Stimulated activated CD4-positive, alpha-beta T cell treated with anti-CD3 and anti-CD28 coated beads, Interleukin-15, amount 100 ng/mL, for 48 hours (primary cell): ENCODE measurements at places on chromosomes 11 and 22.

GRCh38 chr11:14905104-14906033 is 13.3 kb upstream of the CYP2R1 start:
- DNase-seq, result peak; percentile 71

- no peak for DNase-seq
Observed at GRCh38 chr11:92857407-92857806, 112.0 kb upstream of the MTNR1B start.

GRCh38 chr11:38305682-38306081 is 1707.6 kb upstream of the RAG2 start:
- DNase-seq, result no peak

DNA sequence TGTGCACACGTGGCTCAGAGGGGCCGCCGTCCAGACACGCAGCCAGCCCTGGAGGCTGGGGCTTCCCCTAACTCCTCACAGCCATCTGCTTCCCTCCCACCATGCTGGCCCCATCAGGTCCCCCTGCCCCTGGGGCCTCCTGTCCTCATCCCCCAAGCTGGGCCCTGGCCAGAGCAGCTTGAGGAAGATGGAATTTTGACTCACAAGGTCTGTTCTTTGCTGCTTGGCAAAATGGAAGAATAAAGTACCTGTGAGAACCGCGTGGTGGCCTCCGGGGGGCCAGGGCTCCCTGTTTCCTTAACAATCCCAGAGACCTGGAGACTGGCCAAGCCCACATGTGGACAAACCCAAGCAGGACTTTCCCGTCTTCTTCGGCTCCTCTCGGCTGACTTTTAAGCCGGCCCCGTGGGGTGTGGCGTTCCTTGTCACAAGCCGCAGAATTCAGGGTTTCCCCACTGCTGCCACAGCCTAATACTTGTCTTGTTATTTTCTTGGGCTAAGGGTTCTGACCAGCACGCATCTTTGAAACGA is 872.8 kb downstream of the BRD1 start:
- no peak for DNase-seq

- no peak for DNase-seq
Observed at GRCh38 chr11:12461516-12461915, 84.1 kb downstream of the PARVA start.

- DNase-seq, result no peak
Observed at GRCh38 chr22:43643387-43643786, 168.7 kb downstream of the EFCAB6 start.

GRCh38 chr11:20274031-20274430 is 89.5 kb upstream of the HTATIP2 start:
- no peak for DNase-seq

GRCh38 chr22:25923914-25924313 is 181.9 kb downstream of the MYO18B start:
- DNase-seq, result no peak

DNA sequence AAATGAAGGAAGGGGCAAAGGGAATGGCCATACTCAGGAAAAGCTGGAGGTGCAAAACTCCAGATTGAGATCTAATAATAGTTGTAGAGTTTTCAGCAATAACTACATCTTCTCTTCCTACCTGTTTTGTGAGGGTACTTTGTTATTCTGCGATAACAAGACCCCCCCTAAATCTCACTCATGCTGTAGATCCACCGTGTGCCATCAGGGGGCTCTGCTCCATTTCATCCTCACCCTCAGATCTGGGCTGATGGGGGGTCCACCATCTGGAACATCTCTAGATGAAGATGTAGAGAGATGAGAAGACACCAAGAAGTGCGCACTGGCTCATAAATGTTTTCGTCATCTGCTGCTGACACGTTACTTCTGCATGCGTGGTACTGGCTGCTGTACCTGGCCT is 135.9 kb upstream of the KIRREL3 start:
- no peak for DNase-seq

DNA sequence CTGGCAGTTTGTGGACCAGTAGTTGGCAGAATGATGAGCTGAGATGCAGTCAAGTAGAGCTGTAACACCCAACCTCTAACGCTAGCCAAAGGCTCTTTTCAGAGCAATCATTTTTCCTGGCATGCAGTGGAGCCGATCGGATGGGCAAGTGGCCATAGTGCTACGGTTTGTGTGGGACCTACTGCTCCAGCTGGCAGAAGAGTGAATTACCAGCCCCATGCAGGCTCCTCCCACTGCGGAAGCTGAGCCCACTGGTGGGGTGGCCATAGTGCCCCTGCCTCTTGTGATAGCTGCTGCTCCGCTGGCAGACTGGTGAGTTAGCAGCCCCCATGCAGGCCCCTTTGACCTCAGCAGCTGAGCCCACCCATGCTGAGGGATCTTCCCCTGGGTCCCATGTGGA is 27.0 kb upstream of the SC5D start:
- no peak for DNase-seq

- DNase-seq, result no peak
Observed at GRCh38 chr11:107679255-107680024, 32.4 kb downstream of the SLN start.

GRCh38 chr22:28989035-28989464 is 72.6 kb downstream of the C22orf31 start:
- peak; percentile 22 for DNase-seq

- no peak for DNase-seq
Observed at GRCh38 chr22:48873191-48873520, 954.5 kb downstream of the BRD1 start.

GRCh38 chr22:39959640-39960447 is at the start of gene TMA7B:
Gene TMA7B (plus strand): TSS chr22:39960397. CDS start chr22:39964375, 3,978 bp downstream.
- no peak for DNase-seq

GRCh38 chr22:43777286-43777685 is 34.8 kb downstream of the EFCAB6 start:
- no peak for DNase-seq

DNA sequence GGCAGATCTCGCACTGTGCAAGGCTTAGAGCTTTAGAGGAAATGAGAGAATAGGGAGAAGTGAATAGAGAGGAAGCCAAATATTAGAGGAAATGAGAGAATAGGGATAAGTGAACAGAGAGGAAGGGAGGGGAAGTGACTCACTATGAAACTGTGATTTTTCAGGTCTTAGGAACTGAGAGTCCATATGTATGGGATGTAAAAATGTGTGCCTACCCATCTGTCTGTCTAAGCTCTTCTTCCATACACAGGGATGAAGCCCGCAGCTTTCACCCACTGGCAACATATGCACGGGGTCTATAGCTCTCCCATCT is 6.4 kb upstream of the CCDC86 start:
- DNase-seq, result no peak

DNA sequence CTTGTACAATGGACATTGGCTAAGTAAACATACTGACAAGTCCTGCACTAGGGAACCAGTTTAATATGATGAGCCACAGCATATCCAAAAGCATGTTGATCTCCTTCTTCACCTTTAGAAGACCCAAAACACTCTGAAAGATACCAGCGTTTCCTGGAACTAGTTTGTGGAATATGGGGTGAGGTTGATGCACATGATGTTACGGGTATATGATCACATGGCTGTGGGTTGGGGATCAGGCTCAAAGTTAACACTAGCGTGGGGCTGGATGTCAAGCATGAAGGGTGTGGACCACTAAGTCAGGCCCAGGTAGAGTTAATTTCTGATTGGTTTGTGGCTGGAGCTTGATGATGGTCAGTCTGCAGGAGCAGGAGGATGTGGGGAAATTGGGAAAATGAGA is 9.0 kb downstream of the IGLL5 start:
- DNase-seq, result no peak

DNA sequence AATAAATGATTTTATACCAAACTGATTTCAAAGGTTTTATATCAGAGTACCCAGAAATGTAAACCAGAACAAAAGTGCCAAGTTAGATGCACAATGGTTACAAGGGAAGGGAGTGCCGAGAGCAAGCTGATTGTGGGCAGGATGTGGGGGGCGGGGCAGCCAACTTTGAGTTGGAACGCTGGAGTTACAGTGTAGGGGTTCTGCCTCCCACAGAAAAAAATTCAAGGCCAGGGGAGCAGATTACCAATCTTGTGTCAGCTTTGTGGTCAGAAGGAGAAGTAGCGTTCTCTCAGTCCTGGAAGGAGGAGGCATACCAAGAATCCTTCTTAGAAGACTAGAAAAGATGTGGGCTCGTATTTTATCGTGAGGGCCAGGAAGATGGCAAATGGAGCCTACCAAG is 15.9 kb upstream of the POU2AF2 start:
- peak; percentile 10 for DNase-seq

DNA sequence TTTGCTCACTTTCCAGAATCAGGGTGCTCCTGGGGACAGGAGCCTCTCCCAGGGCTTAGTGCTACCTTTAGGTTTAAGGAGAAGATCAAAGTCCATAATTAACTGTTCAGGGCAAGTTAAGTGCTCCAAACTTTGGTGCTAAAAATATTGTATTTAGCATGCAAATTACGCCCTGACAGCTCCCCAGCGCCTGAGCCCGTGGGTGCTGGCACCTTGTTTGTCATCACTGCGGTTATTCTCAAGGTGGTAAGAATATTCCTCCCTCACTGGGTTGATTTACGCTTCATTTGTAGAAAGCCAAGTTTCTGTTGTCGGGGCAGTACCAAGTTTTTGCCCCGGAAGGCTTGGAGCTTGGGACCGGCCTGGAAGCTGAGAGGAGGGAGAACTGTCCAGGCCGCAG is 21.3 kb downstream of the ANKK1 start:
- no peak for DNase-seq

GRCh38 chr11:770642-771616 is 6.4 kb downstream of the GATD1 start:
- DNase-seq, result no peak

- DNase-seq, result no peak
Observed at GRCh38 chr11:953512-953911, 27.8 kb downstream of the AP2A2 start.

DNA sequence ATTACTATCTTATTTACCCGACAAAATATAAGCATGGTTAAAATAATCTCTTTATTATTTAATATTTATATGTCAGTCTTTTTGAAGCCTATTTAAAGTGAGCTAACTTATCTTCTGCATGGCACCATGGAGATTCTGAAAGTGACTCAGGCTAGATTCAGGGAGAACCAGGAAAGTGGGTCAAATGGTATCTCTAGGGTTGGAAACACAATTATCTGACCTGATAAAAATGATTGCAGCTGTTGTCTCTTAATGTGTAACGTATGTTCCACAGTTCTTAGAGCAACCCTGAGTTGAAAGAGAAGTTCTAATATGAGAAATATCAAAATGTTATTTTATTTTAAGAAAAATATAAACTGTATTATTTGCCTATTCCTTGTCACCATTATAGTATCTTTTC is 143.1 kb upstream of the CARD18 start:
- DNase-seq, result no peak

DNA sequence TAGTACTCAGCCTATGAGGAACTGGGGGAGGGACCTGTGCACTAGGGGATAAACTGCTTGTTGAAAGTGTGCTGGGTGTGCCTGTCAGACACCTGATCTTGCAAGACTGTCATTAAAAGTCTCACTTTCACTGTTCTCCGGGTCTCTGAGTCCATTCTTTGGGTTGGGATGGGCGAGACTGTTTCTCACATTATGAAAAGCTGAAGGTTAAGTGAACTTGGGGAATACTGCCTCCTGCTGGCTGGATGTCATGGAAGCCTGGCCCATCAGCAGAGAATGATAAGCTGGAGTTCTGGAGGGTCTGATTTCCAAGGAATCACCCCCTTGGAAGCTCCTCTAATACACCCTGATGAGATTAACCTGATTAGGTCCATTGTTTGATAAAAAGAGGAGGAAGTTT is 9.0 kb upstream of the VPREB1 start:
- peak; percentile 36 for DNase-seq

DNA sequence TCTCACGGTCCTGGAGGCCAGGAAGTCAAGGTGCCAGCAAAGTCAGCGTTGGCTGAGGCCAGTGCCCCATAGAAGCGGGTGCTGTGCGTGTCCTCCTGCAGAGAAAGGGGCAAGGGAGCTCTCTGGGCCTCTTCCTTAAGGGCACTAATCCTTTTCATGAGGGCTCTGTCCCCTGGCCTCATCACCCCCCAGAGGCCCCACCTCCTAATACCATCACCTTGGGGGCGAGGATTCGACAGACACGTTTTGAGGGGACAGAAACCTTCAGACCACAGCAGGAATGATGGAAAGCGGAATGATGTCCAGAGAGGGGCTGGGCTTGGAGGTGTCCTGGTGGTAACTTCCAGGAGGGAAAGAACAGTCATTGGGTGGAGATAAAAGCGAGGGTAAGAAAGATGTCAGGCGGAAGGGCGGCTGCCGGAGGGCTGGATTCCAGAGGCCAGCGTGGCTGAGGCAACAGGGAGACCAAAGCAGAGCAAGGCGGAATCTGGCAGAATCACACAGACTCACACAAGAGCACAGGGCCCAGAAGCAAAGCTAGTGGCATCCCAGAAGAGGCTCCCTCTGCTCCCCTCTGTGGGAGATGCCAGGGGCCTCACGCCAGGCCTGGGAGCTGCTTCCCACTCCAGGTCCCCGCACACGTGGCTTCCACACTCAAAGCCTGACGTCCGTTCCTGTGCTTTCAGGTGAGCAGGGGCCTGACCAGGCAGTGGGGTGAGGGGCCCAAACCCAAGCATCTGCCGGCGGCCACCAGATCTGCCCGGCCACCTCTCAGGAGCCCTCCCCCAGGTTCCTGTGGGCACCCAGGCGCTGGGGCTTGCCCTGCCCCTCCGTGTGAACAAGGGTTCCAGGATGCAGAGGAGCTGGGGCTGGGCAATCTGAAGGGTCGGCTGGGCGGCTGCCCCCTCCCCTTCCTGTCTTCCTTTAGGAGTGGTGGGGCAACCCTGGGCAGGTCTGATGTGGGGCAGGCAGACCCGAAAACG is 784.5 kb downstream of the BRD1 start:
- DNase-seq, result no peak

GRCh38 chr11:101909087-101909486 is 5.7 kb upstream of the CEP126 start:
- DNase-seq, result no peak

- DNase-seq, result no peak
Observed at GRCh38 chr11:123298488-123299447, 103.7 kb upstream of the CLMP start.

DNA sequence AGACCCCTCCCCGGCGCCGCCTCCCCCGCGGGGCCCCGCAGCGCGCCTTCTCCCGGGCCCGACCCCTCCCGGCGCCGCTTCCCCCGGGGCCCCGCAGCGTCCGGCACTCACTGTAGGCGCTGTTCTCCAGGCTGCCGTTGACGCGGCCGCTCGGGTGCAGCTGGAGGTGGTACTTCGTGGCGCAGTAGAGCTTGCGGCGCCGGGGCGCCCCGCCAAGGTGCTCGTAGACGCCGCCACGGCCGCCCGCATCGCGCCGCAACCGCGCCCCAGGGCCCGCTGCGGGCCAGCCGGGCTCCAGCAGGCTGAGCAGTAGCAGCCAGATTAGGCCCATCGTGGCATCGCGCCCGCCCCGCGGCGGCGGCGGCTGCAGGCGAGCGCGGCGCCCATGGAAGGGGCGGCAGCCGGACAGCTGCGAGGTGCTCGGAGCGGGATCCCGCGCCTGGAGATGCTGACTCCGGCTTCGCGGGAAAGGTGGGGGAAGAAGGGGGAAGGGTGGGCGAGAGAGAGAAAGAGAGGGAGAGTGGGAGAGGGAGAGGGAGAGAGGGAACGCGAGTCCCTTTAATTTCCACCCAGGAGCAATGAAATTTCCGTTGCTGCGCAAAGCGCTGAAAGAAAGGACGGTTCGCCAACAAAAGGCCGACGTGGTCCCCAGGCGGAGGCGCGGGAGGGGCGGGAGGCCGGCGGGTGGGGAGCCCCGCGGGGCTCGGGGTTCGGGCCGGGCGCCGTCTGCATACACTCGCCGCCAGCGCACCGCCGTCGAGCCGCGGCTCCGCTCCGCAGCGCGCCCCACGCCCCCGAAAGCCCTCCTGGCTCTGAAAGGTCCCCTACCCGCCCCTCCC is at the start of gene FGF3:
TSS of gene FGF3 (minus strand) at position 814 of the 839 bp plus-strand sequence. CDS start at position 331, 483 bp downstream.
- DNase-seq, result no peak

GRCh38 chr22:24416611-24417010 is 10.8 kb upstream of the ADORA2A start:
- DNase-seq, result no peak

- no peak for DNase-seq
Observed at GRCh38 chr11:74269161-74269811, 42.2 kb downstream of the P4HA3 start.
